Adipose tissue (tissue), 3 donors: ENCODE measurements at places on chromosomes 13 and 19. TPM values are rescaled to one million over a fixed set of nuclear protein-coding genes. Genes with fewer than 3 reads are reported as not detected.

Gene CGB1
- polyA plus RNA-seq = not detected

Gene KLK2
- polyA plus RNA-seq = not detected

Gene COPE
- 139 TPM for polyA plus RNA-seq

Gene LIM2
- not detected for polyA plus RNA-seq

Gene FOXA3
- not detected for polyA plus RNA-seq

Gene MEDAG
- polyA plus RNA-seq = 7.4 TPM

Gene FNDC3A
- polyA plus RNA-seq = 20.7 TPM

Gene C5AR1
- 3.6 TPM for polyA plus RNA-seq

Gene ZNF77
- polyA plus RNA-seq = 2.1 TPM
